ENCODE measurements at places on chromosomes 6 and 20.

DNA sequence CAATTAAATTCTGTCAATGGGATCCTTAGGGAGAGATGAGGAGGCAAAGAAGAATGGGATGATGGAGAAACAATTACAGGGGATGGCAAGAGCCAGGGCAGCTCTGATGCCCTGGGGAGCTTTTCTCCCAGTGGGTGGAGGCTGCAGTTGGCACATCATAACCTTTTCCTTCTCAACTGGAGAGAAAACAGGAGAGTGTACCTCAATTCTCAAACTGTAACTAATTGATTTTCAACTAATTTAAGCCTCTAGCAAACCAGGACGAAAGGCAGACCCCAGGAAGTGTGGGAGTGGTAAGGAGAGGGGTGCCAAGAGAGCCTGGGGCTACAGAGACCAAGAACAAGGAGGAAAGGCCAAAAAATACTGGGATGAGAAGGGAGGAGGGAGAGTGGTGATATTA, 5.7 kb downstream of the BMP5 start:
- no peak for DNase-seq

GRCh38 chr20:25083773-25084625, 2.1 kb upstream of the VSX1 start:
- DNase-seq = no peak

DNA sequence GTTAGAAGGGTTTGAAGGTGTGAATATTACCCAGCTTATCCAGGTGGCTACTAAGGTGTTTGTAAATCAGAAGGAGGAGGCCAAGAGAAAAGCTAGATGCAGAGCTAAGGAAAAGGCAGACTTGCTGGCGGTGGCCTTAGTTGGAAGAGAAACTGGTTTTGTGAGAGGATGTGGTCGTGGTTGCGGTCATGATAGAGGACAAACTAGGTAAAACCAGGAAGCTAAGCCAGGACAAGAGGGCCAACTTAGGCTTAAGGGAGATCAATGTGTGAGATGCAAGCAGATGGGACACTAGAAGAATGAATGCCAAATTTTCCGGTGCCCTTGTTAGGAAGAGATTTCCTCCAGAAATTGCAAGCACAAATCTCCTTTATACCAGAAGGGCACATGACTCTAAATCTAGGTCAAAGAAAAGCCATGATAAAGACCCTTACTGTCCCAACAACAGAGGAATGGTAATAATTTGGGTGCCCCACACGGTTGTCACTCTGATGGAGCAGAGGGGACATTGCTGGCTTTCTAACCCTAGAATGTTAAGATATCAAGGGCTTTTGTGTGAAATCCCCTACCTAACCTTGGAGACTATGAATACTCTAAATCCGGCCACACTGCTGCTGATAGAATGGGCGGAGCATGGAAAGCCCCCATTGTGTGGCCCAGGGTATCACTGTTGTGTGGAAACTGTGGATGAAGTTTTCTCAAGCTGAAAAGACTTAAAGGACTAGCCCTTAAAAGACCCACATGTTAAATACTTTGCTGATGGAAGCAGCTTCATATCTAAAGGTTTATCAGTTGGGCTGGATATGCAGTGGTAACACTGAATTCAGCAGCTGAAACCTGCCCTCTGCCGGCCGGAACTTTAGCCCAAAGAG, 7.8 kb downstream of the IL22RA2 start:
- DNase-seq = no peak

DNA sequence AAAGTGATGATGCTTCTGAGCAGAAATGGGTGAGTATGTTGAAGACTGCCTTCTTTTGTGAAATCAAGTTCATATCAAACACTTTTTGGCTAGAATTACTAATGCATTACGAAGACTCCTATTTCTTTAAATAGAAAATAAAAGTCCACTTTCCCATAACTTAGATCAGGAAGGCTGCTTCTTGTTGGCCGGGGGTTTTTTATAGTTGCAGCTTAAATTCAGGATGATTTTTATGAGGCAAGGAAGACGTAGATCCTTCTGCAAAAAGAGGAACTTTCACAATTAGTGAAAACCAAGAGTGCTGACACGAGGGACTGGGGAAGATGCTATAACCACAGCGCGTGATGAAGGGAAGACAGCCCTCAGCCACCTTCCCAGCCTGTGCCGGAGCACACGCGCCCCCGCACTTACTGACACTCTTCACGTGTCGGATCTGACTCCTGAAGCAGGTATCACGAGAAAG, 206.1 kb upstream of the PRDM1 start:
- DNase-seq = no peak

- DNase-seq = no peak
Observed at GRCh38 chr20:50611128-50611810, 80.1 kb downstream of the RIPOR3 start.

DNA sequence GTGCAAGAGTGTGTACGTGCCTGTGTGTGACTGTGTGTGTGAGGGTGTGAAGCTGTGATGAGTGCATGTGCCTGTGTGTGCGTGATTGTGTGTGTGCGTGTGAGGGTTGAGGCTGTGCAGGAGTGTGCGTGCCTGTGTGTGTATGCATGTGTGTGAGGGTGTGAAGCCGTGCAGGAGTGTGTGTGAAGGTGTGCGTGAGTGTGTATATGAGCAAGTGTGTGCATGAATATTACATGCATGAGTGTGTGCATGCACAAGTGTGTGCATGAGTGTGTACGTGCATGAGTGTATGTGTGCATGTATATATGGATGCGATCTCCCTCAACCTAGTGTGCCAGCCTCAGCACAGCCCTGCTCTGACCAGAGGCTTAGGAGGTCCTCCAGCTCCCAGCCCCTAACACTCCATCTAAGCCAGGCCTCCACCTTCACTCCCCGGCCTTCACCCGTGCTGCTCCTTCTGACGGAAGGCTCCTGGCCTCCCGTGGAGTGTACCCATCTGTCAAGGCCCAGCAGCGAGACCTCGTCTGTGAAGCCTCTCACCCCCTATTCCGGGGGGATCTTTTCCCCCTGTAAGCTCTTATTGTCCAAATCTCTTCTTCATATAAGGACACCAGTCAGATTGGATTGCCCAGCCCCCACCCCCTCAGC, 19.9 kb upstream of the PHACTR3 start:
- DNase-seq = no peak

DNA sequence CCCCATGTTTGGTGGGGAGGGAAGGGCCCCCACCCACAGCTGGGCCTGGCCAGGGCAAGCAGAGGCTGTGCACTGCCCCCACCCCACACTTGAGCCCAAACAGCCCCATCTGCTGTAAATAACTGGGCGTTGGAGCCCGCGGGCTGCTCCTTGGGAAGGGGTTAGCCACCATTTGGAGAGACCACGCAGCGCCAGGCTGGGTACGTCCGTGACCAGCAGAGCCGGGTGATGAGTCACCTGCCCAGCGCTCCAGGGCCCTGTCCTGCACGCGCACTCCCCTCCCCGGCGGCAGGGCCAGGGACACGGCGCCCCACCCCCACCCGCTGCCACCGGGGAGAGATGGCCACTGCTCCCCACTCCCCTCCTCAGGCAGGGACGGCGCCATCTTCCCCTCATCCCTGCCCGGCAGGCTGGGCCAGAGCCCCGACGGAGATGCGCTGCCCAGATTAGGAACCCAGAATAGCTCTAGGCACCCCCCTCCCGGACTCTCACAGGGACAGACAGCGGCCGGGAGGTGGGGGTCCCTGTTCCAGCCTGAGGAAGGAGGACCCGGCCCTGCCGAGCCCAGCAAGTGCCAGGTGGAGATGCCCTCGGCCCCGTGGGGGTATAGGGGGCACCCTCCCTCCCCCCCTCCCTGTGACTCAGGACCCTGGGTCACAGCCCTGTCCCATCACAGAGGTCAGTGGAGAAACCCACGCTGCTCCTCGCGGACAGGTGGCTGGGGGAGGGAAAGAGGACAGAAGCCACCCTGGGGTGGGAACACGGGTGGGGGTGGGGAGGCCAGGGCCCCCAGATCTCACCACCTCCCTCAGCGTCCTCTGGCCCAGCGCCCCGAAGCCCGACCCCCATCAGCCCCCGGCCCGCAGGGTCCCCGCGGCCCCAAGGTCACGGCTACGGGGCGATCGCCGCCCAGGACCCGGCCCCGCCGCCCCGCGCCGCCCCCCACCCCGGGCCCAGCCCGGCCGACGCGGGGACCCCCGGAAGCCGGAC, 642 bp downstream of the EEF1A2 start:
- no peak for DNase-seq

DNA sequence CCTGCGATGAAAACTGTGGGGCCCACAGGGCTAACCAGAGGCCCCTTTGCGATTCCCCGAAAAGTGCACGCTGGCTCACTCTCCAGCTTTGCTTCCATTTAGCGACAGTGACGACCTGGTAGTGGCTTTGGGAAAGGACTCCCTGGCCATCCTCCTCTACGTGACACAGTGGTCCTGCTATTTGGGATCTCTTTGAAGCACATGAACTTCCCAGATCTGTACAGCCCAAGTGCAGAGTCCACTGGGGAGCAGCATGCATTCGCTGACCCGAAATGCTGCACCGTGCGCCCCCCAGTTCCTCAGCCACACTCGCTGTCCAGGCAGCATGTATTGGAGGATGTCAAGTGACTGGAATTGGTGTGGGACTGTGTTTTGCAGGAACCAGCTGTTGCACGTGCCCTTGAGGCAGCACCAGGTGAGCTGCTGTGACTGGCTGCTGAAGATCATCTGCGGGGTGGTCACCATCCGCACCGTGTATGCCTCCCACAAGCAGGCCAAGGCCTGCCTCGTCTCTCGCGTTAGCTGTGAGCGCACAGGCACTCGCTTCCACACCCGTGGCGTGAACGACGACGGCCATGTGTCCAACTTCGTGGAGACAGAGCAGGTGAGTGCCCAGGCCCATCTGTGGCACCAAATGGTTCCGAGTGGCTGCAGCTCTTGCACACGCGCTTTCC, 51.6 kb downstream of the SYNJ2 start:
- DNase-seq = no peak

DNA sequence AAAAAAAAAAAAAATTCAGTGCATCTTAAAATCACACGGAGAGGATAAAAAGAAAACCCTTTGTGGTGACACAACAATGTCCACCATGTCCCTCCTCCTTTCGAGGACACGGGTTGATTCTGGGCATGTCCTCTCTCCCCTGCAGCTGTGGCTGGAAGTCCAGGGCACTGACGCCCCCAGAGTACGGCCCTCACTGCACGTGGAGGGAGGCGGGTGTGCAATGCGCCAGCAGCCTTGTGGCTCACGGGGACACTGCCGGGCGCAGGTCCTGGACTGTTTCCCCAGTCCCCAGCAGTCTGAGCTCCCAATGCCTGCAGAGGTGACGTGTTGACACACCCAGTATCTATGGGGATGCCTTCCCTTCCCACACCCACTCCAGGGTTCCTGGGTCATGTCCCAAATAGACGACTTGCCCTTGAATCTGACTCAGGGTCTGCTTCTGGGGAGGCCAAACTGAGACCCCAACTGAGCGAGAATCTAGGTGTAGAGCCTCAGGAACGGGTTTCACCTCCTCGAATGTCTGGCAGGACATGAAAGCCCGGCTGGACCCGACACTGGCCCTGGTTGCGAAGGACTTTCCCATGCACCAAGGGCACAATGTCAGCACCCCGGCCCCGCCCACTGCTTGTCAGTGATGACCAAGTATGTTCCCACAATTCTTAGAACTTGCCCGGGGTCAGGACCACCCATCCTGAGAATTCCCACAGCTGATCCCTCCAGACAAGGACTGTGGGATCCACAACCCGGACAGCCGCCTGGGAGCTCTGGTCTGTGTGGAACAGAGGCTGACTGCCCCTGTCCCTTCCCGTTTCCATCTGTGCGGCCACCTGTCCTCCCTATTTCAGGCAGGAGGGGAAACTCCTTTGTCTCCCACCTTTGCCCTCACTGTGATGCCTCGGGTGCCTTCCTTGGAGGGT, 425.1 kb upstream of the SULF2 start:
- no peak for DNase-seq

DNA sequence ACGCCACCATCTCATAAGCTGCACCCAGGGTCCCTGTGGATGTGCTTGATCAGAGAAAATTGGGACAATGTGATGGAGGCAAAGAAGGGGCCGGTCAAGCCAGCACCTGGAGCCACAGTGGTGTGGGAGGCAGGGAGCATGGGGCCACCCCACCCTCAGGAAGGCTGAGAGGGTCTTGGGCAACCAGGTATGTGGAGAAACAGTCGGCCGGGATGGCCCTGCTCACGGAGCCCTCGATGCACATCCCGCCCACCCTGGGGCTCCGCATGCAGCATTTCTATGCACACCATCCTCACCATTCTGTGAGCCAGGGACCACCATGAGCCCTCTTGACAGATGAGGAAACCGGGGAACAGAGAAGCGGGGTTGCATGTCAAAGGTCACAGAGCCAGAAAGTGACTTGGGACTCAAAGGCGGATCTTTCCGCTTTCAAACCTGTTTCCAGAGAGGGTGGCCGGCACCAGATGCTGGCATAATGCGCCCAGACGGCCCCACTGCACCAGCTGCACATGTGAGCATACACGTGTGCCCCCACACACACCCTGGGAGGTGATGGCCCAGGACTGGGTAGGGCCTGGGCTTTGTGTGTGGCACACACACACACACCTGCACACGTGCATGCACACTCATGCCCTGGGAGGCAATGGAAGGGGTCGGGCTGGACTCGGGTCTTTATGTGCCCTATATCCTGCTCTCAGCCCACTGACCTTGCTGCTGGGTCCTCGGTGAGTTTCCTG, 398.5 kb downstream of the TAF4 start:
- DNase-seq = no peak

- DNase-seq = no peak
Observed at GRCh38 chr6:133501675-133502270, 260.6 kb downstream of the EYA4 start.

- no peak for DNase-seq
Observed at GRCh38 chr6:54041239-54041638, 70.0 kb upstream of the MLIP start.

DNA sequence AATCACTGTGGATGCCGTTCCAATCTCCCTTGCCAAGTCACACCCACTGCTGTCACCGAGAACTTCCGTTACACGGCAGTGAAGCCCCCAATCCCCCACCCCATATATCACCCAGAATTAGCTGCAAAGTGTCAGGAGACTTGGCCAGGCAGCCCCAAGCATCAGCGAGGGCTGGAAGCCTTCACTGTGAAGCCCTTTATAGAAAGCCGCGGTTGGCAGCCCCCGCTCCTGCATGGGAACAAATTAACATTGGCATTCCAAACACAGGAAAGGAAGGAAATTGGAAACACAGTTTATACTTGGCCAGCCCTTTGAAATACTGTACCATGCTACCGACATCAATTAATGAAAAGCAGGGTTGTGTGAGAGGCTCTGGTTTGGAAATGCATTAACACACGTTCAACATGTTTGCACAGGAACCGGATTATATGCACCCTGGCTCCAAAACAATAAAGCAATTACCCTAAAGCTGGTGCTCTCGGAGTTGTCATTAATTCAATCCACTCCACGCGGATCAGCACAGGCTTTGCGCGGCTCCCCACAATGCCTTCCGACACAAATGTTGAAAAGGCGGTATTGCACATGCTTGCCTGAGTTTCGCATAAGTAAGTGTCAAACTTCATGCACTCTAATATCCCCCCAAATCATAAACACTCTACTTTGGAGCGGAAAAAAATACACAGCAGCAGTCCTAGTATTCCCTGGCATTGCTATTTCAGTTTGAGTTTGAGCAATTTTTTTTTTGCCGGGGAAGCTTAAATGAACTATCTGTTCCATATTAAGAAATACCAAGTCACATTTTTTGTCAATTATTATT, 7.1 kb downstream of the BMP7 start:
- no peak for DNase-seq

All from NCI-H1436 (cell line).